ENCODE measurements at places on chromosomes 1 and 21.

- no peak for DNase-seq
These were observed 491.2 kb upstream of the USP24 start for GRCh38 chr1:55706397-55706796.

DNA sequence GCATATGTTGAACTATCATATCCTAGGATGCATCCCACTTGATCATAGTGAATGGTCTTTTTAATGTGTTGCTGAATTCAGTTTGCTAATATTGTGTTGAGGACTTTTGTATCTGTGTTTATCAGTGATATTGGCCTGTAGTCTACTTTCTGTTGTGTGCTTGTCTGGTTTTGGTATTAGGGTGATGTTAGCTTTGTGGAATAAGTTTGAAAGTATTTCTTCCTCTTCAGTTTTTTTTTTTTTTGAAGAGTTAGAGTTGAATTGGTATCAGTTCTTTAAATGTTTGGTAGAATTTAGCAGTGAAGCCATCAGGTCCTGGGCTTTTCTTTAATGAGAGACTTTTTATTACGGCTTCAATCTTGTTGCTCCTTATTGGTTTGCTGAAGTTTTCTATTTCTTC is 162.3 kb downstream of the VAV3 start:
- no peak for DNase-seq

DNA sequence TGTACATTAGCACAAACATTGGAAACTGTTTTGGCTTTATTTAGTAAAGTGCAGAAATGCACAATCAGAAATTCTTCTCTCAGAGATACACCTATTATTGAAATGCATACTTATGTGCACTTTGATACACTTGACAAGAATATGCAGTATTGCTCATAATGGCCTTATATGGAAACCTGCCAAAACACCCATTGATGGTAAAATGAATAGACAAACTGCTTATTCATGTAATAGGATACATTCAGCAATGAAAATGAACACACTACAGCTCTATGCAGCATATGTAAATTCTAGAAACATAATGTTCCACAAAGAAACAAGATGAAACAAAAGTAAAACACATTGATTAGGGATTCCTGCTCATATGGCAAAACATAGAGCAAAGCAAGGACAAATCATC is 223.9 kb downstream of the S1PR1 start:
- DNase-seq, result no peak

DNA sequence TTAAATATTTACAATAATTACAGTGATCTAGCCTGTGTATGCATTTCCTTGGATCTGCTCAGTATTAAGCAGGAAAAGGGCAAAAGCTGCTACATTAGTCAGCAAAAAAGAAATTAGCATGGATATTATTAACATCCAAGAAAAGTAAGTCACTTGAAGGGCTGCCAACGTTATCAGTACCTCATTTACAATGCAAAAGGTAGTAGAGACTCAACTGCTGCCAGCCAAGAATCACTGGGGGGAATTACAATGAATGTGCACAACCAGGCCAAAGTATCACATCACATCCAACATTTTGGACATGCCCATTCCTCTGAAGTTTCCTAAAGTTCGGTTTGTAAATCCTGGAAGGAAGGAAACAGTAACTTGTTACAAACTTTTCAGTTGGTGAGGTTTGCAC is 1.9 kb downstream of the CNN3 start:
- no peak for DNase-seq

Data from NCI-H1930 (cell line).